A549 treated with CpdA at 1 μM for 4 hours (cell line): ENCODE measurements at places on chromosomes 5 and 9. TPM values are rescaled to one million over a fixed set of nuclear protein-coding genes. Genes with fewer than 3 reads are reported as not detected.

PCDHGA8 gene
- total RNA-seq: 0.02 TPM in 2 of 5 replicates, not detected in the others

HTR4 gene
- not detected in 5 replicates for total RNA-seq

ZNF658 gene
- 1.7 to 2.1 TPM (median 2.0 TPM) in 5 replicates for total RNA-seq

HMCN2 gene
- total RNA-seq: 0.03 to 0.14 TPM (median 0.08 TPM) in 5 replicates

F2R gene
- 35.2 to 56.9 TPM (median 52.2 TPM) in 5 replicates for total RNA-seq

PPP3R2 gene
- total RNA-seq: not detected in 5 replicates

APBA1 gene
- total RNA-seq: 0.10 to 0.43 TPM (median 0.33 TPM) in 5 replicates

SMIM33 gene
- total RNA-seq: not detected in 5 replicates

PTGER4 gene
- total RNA-seq: 0.70 to 1.8 TPM (median 0.72 TPM) in 5 replicates

CMYA5 gene
- total RNA-seq: 0.10 to 0.24 TPM (median 0.22 TPM) in 5 replicates

COL23A1 gene
- total RNA-seq: not detected in 5 replicates

ARID3C gene
- total RNA-seq: 0.15 to 0.33 TPM (median 0.23 TPM) in 4 of 5 replicates, not detected in the other

RASGEF1C gene
- total RNA-seq: 0.07 to 0.18 TPM (median 0.11 TPM) in 3 of 5 replicates, not detected in the others

MARCOL gene
- total RNA-seq: not detected in 5 replicates

CDH6 gene
- 0.12 to 0.33 TPM (median 0.19 TPM) in 5 replicates for total RNA-seq

SLC6A19 gene
- 0.02 TPM in 1 of 5 replicates, not detected in the others for total RNA-seq

CLTB gene
- 65.7 to 111 TPM (median 105 TPM) in 5 replicates for total RNA-seq

SLC23A1 gene
- total RNA-seq: 0.70 to 1.6 TPM (median 1.3 TPM) in 5 replicates

IL7R gene
- 0.24 to 0.79 TPM (median 0.45 TPM) in 5 replicates for total RNA-seq

EPB41L4B gene
- total RNA-seq: 7.8 to 9.8 TPM (median 9.4 TPM) in 5 replicates

HSD17B4 gene
- 50.6 to 75.9 TPM (median 61.2 TPM) in 5 replicates for total RNA-seq

CER1 gene
- total RNA-seq: not detected in 5 replicates

PCDHB16 gene
- 0.05 to 0.10 TPM (median 0.08 TPM) in 4 of 5 replicates, not detected in the other for total RNA-seq

PCDHA13 gene
- 0.06 to 0.10 TPM (median 0.07 TPM) in 4 of 5 replicates, not detected in the other for total RNA-seq

SLC34A3 gene
- total RNA-seq: 0.07 to 0.13 TPM (median 0.08 TPM) in 5 replicates

NME5 gene
- total RNA-seq: not detected in 5 replicates

TLN1 gene
- total RNA-seq: 114 to 130 TPM (median 122 TPM) in 5 replicates

MOB3B gene
- 5.9 to 8.4 TPM (median 6.4 TPM) in 5 replicates for total RNA-seq

FYB1 gene
- total RNA-seq: 14.0 to 21.7 TPM (median 15.1 TPM) in 5 replicates

LCN10 gene
- total RNA-seq: not detected in 5 replicates

WWC1 gene
- total RNA-seq: 83.3 to 97.5 TPM (median 86.9 TPM) in 5 replicates

BTNL8 gene
- not detected in 5 replicates for total RNA-seq

DPYSL3 gene
- total RNA-seq: 16.6 to 19.4 TPM (median 17.9 TPM) in 5 replicates

TESK1 gene
- 20.0 to 25.9 TPM (median 24.6 TPM) in 5 replicates for total RNA-seq

LCN15 gene
- total RNA-seq: 0.09 TPM in 1 of 5 replicates, not detected in the others

HARS2 gene
- total RNA-seq: 34.5 to 44.5 TPM (median 38.9 TPM) in 5 replicates
